Activated CD4-positive, alpha-beta T cell treated with anti-CD3 and anti-CD28 coated beads for 4 hours (primary cell): ENCODE measurements at places on chromosomes 7 and 10.
A peak's percentile ranks its signal among the peaks of the same experiment; 100 is the strongest.

GRCh38 chr10:21030091-21030490 lies 133.0 kb upstream of the NEBL start:
- no peak for DNase-seq

DNA sequence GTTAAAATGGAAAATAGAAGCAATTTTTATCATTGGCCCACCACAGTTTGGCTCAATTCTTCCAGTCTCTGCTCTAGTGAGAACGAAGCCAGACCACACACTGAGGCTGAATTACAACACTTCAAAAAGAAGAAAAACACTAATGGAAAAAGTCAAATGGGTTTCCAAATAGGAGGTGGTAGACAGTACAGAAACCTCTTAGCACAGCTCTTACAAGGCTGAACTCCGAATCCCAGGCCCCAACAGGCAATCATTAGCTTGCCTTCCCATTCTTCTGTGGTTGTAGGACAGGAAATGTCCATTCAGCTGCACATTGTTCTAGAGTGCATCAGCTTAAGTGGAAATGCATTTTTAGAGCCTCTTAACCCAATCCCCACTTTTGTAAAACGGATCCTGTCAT lies 115.1 kb upstream of the MEOX2 start:
- DNase-seq = no peak

DNA sequence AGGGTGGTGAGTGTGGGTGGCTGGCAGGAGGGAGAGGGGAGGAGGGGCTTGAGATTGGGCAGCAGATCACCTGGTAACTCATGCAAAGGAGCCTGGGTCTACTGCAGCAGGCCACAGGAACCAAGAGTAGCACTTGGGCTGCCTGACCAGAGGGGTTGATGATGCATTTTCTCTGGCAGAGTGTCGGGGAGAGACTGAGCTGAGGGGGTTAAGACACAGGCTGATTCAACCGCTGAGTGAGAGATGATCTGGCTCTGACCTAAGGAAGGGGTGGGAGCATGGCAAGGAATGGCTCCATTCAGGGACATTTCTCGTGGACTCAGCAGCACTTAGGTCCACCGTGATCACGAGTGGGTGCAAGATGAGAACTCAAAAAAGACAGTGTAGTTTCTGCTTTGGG lies 115.5 kb upstream of the STK17A start:
- no peak for DNase-seq

DNA sequence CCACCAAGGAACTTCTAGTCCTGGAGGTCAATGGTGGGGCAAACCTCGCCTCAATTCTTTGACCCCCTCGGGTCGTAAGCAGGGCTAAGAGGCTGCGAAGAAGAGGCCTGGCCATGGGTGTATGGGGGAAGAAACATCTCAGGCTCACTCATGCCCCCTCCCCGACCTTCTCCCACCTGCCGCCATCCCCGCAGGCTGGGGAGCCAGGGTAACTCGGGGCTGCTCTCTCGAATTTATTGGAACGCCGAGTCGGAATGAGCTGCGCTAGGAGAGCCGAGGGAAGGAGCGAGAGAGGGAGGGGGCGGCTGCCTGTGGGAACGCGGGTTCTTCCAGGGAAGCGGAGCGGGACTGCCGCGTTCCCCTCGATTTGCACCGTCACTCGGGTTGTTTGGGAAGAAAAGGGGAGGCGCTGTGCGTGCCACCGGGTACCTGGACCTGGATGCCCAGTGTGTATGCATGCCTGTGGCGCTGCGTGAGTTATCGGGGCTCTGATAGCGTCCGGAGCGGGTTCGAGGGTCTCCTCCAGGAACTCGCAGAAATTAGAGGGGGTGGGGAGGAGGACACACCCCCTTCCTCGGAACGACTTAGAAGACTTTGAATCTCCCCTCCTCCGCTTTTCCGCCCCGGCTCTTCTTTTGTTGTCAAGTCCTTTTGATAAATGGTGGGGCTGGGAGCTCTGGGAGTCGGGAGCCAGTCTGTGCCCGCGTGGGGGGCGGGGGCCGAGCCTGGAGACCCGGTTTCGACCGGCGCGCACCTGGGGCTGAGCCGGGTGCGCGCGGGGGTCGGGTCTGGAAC lies 1.8 kb upstream of the ZNF503 start:
- no peak for DNase-seq

DNA sequence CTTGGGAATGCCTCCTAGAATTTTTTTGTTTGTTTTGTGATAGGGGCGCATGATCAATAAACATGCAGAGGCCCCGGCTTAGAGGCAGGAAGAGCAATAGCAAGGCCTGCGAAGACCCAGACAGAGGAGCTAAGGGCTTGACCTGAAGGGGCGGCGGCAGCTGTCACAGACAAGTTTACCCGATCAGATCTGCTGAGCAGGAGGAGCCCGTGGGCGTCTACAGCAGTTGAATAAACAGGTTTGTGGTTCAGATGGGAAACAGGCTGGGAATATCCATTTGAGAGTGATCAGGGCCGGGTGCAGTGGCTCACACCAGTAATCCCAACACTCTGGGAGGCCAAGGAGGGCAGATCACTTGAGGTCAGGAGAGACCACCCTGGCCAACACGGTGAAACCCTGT lies 126.0 kb upstream of the CALN1 start:
- DNase-seq = no peak

GRCh38 chr10:113045147-113046055 lies 95.4 kb downstream of the TCF7L2 start:
- DNase-seq = no peak

- no peak for DNase-seq
These were observed 15.6 kb downstream of the ELN start for GRCh38 chr7:74043523-74043951.

DNA sequence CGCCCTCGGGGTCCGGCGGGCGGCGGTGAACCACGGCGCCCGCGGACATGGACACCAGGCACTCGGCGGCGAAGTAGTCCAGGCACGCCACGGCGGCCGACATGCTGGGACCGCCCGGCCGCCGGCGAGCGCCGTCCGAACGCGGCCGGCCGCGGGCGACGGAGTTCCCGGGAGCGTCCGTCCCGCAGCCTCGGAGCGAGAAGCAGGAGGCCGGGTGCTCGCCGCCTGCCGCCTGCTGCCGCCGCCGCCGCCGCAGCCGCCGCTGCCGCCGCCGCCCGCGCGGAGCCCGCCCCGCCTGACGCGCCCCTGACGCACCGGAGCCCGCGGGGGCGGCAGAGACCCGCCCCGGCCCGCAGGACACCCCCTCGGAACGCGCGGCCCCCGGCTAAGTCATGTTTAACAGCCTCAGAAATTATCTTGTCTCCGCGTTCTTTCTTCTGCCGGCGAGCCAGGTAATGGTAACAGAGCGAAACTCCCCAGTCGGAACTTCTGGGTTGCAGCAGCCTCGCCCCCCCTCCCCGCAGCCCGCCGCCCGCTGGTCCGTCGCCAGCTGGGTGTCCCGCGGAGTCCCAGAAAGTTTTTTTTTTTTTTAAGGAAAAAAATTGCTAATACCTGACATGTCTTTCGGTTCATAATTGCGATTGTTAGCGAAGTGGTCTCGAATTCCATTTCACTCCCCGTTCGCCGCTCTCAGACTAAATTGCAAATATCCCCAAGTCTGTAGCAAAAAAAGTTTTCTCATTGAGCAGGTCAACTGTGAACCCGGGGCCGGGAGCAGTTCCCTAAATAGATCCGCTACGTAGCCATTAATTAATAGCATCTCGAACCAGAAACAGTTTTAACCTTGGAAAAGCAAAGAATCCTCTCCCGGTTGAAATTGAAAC lies at the start of gene KLF14:
TSS of gene KLF14 (minus strand) at position 277 of the 884 bp plus-strand sequence. CDS start at position 103, 174 bp downstream.
- DNase-seq = peak; percentile 40

- DNase-seq = peak; percentile 64
These were observed 723 bp downstream of the MTURN start for GRCh38 chr7:30135301-30136116.

DNA sequence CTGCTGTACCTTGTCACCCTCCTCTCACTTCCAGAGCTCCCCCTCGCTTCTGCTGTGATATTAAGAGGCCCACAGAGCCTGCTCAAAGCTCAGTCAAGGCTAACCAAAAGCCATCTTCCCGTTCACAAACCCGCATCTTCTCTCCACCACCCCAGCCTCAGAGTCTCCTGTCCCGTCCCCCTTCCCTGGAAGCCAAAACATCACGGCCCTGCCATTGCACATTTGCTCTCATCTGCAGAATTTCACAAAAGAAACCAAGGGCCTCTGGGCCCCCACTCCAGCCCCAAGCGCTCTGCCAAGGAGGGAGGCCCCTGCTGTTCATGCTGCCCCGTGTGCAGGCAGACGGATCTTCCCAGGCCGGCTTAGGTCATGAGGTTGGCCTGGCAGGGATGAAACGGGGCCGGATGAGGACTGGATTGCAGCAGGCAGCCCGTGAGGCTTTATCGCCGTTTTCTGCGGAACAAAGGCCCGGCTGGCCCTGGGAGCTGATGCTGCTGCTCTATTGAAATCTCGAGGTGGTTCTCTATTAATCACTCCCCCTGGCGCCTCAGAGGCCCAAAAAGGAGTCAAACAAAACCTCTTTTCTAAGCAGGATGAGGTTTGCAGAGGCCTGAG lies 31.6 kb upstream of the FOXK1 start:
- no peak for DNase-seq

GRCh38 chr7:44283381-44284211 lies 41.8 kb downstream of the CAMK2B start:
- DNase-seq = peak; percentile 1

DNA sequence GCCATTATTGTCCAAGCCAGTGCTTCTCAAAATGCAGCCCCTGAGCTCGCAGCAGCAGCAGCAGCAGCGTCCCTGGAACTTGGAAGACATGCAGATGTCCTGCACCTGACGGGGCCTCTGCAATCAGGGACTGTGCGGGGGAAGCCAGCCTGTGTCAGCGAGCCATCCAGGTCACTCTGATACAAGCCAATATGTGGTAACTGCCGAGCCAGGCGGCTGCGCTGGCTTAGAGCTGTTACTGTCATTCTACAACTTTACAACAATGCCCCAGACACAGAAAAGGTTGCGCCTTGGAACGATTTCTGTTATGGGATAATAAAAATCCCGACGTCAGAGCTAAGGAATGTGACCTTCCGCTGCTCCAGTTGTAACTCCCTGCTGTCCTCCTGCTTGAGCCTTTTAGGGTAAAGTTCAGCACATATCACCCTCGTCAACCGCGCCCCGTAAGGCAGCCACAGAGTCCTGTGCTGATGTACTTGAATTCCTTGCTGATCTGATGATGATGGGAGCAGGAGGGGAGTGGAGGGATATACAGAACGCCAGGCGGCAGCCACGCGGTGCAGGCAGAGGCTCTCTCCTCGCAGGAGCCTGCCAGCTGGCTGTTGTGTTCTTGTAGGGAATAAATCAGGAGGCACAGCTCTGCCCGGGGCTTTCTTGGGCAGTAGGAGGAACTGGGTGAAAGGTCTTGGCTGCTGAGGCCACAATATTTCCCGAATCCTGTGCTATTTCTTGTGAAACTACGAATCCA lies 20.0 kb upstream of the CRYGN start:
- no peak for DNase-seq

- no peak for DNase-seq
These were observed 52.6 kb upstream of the BET1 start for GRCh38 chr7:94056796-94057207.

DNA sequence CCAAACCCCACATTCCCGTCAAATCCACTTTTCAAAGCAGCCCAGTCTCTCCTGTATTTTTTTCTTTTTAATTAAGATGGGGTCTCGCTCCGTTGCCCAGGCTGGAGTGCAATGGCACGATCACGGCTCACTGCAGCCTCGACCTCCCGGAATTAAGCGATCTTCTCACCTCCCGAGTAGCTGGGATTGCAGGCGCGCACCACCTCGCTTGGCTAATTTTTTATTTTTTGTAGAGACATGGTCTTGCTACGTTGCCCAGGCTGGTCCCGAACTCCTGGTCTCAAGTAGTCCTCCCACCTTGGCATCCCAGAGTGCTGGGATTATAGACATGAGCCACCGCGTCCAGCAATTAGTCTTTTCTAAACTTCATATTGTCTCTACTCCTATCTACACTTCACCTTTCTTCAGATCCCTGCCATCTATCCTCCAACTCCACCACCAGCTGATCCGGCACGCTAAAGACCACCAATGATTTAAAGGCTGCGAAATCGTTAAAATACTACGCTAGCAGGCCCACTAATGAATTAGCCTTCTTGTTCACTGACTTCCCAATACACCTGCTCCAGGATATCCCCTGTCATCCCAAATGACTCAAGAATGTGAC lies 525 bp upstream of the CHUK start:
- no peak for DNase-seq

- DNase-seq = no peak
These were observed 451.9 kb downstream of the DPP6 start for GRCh38 chr7:154503962-154504550.

DNA sequence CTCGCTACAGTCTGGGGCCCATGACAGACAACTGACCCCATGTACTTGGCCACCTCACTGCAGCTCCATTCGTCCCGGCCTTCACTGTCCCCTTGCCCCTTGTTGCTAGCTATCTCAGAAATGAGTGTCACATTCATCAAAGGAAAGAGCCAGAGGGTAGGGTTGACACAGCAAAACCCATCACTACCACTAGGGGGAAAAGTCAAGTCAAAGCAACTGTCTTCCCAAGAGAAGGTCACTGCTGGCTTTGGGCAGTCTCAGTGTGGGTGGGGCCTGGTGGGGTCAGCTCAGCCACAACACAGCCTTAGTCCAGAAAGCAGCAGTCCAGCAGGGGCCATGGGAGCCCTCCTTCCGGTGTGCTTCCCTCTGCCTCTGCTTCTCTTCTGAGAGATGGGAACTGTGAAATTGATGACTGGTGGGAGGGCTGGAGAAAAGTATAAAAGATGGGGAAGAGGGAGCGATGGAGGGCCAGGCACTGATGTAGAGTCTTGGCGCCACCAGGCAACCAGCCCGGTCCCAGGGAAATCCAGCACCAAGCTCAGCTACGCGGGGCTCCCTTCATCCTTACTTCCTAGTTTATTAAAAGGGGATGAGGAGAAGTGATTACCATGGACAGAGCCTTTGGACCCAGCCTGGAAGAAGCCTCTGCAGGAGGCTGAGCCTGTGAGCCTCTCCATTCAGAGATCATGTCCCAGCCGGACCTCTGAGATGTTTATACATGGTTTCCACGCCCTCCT lies 58.0 kb downstream of the PLXNA4 start:
- DNase-seq = no peak

DNA sequence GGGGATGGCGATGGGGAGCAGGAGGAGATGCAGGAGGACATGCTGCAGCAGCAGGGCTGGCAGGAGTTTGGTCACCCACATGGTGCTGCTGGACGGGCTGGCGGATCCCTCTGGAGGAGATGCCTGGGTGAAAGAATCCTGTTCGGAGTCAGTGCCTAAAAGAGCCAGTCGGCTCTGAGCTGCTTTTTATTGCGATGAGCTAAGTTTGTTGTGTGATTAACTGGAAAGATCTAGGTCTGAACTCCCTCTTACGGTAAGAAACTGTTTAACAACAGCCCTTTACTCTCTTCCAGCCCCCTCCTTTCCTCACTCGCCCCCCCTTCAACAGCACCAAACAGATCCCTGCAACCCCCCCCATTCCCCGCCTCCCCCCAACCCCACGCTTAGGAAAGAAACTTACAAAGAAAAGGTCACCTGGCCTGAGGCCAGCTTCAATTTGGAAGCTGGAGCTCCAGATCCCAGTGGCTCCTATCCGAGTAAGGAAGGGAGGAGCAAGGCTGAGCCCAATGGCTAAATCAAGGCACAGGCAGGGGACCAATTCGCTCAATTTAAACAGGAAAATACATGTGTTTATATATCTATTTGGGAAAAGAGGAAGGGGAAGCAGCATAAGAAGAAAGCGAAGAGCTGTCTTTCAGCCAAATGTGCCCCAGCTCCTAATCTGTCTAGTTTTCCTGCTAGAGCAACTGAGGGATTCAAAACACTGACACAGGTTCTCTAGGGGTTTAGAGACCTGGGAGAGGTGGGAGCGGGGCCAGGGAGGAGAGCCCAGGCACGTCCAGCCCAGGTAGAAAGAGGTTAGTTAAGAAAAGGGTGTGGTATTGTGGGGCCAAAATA lies at the start of gene HGF:
TSS of gene HGF (minus strand) at position 157 of the 837 bp plus-strand sequence. CDS start at position 81, 76 bp downstream.
- DNase-seq = no peak
